ENCODE measurements at places on chromosomes 5 and 9.
A peak's percentile ranks its signal among the peaks of the same experiment; 100 is the strongest.

GRCh38 chr5:10144040-10144439 is 105.6 kb downstream of the ATPSCKMT start:
- no peak for DNase-seq

GRCh38 chr5:119055294-119055693 is 15.6 kb upstream of the DMXL1 start:
- DNase-seq: no peak

- DNase-seq: no peak
Observed at GRCh38 chr5:17929171-17929570, 294.9 kb downstream of the TAF11L14 start.

- no peak for DNase-seq
Observed at GRCh38 chr5:41264019-41264418, 50.7 kb upstream of the C6 start.

- no peak for DNase-seq
Observed at GRCh38 chr5:172820046-172820767, 13.8 kb upstream of the ERGIC1 start.

- DNase-seq: no peak
Observed at GRCh38 chr9:18746631-18747030, 272.7 kb downstream of the ADAMTSL1 start.

DNA sequence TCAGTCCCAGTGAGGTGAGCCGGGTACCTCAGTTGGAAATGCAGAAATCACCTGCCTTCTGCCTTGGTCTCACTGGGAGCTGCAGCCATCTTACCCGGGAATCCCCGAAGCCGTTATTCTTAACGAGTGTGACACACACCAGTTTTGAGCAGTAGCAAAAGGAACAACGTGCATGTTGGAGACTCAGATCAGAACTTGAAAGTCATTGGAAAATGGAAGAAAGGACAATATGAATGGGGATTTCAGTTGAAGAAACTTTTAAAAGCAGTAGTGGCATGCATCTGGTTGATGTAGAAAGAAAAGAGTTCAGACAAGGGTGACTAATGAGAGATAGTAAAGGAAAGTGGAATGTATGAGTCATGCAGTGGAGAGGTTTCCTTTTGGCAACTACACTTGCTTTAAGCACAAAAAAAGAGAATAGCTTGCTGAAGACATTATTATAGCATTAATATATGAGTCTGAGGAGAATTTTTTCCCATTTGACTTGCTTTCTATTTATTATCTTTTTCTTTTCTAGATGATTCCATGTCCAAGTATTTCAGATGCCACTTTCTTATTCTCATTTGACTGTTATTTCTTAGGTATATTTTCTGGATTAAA is 44.4 kb upstream of the ANKDD1B start:
- DNase-seq: peak; percentile 17

DNA sequence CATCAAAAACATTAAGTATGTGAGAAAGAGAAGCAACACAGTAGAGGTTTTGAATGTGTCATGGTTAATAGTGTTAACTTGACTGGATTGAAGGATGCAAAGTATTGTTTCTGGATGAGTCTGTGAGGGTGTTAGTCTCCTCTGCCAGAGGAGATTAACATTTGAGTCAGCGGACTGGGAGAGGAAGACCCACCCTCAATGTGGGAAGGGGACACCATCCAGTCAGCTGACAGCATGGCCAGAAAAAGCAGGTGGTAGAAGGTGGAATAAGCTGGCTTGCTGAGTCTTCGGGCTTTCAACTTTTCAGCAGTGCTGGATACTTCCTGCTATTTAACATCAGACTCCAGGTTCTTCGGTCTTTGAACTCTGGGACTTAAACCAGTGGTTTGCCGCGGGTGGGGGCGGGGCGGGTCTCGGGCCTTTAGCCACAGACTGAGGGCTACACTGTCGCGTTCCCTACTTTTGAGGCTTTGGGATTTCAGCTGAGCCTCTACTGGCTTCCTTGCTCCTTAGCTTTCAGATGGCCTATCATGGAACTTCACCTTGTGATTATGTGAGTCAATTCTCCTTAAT is 309.9 kb upstream of the ST8SIA4 start:
- no peak for DNase-seq

- no peak for DNase-seq
Observed at GRCh38 chr5:57420801-57421200, 61.8 kb downstream of the ACTBL2 start.

- DNase-seq: no peak
Observed at GRCh38 chr5:180869587-180869986, 8.5 kb upstream of the ZFP62 start.

- DNase-seq: no peak
Observed at GRCh38 chr5:168307022-168307421, 15.6 kb downstream of the WWC1 start.

DNA sequence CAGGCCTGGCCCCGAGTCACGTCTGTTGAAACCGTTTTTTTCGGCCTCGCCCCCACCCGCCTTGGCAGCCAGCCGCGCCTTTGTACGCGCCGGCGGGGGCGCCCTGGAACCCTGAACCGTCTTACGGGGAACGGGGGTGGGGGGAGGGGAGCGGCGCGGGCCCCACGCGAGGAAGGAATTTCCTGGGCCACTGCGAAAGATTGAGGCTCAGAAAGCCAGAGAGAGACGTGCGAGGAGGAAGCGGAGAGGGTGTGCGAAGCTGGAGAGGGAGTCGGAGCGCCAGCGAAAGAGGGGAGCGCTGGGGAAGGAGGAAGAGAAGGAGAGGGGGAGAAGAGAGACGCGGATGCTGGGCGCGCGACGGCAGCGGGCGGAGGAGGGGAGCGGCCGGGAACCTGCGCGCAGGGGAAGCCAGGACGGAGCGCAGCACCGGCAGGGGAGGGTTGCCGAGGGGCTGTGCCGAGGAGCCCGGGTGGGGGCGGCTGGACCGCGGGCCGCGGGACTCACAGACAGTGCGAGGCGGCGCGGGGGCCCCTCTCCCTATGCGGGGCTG is 4.6 kb upstream of the PRDM12 start:
- DNase-seq: no peak

Data from CD4-positive, alpha-beta T cell treated with Interleukin-15 for 1 hour (primary cell).